ENCODE measurements at places on chromosomes 7 and 10. TPM values are rescaled to one million over a fixed set of nuclear protein-coding genes. Genes with fewer than 3 reads are reported as not detected.
A peak's percentile ranks its signal among the peaks of the same experiment; 100 is the strongest.

Gene GRID2IP
- total RNA-seq: not detected

DNA sequence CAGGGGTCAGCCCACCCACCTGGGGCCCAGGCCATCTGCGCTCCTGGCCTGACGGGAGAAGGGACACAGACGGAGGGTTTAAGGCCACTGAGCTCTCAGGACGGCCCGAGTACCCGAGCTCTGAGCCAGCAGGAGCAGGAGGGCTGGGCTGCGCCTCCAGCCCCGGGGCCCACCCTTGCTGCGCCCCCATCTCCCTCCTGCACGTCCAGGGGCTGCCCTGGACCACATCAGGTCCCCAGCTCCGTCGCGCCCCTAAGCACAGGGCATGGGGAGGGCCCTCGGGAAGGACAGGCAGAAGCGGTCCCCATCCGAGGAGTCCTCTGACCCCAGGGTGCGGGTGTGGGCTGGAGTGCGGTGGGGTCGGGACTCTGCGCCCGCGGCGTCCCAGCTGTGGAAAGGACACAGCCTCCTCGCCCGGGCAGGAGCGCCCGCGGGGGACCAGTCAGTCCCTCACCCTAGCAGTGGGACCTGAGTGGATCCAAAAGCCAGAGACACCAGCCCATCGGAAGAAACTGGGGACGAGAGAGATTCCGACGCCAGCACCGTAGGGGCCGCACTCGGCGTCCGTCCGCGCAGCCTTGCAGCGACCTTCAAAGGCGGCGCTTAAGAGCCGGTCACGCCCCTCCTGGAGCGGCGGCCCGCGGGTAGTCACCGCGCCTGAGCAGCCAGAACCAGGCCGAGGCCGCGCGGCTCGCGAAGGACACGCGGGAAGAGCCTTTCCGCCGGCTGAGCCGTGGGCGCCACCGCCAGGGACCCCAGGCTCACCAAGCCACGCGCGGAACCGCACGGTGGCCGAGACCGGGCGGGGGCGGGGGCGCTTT, 15.9 kb downstream of the CAMK2B start:
- no peaks in the 10 kb centered on the region for H3K4me1 ChIP-seq
- no peaks in the 10 kb centered on the region for H3K36me3 ChIP-seq
- peak overlapping the region; percentile 44 for H3K4me3 ChIP-seq
- peak; percentile 58 for DNase-seq
- no peaks in the 10 kb centered on the region for H3K27me3 ChIP-seq

- no peaks in the 10 kb centered on the region for H3K27me3 ChIP-seq
- peak; percentile 48 for DNase-seq
- no peak overlapping the region for H3K27ac ChIP-seq
- H3K36me3 ChIP-seq: no peaks in the 10 kb centered on the region
Measured at GRCh38 chr7:3408814-3409595, 108.0 kb downstream of the SDK1 start.

DNA sequence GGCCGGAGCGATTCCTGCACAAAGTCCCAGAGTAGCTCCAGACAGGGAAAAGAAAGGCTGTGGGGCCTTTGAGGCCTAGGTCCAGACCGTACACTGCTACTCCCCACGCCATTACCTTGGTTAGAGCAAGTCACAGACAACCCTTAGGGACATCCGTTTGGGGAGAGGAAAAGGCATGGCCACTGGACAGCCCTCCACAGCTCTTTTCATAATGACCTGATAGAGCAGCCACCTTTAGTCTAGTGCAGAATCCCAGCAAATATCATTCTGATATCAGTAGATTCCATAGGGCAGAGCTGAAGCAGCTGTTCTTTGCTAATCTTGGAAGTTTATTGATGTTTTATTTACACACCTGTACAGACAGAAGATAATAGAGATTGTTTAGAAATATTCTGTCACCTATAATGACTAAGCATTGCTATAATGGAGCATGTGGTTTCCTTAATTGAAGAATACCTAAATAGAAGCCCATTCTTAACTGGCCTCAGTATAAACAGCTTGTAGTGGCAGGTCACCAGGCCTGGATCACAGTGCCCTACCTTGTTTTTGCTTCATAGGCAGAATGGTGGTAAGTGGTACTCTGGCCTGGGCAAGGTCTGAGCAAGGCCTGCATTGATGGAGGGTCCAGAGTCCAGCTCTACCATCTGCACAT, 27.9 kb downstream of the OGDH start:
- DNase-seq: peak; percentile 26
- peaks cover 4% of the 10 kb centered on the region for H3K36me3 ChIP-seq
- H3K27me3 ChIP-seq: no peaks in the 10 kb centered on the region
- peaks cover 29% of the 10 kb centered on the region for H3K4me1 ChIP-seq

Gene SYNPO2L
- under 0.01 TPM for total RNA-seq

Gene HMX2
- not detected for total RNA-seq

GRCh38 chr7:31442626-31443025, 71.3 kb upstream of the ITPRID1 start:
- H3K36me3 ChIP-seq: no peaks in the 10 kb centered on the region
- no peaks in the 10 kb centered on the region for H3K27me3 ChIP-seq
- H3K4me3 ChIP-seq: no peak overlapping the region

DNA sequence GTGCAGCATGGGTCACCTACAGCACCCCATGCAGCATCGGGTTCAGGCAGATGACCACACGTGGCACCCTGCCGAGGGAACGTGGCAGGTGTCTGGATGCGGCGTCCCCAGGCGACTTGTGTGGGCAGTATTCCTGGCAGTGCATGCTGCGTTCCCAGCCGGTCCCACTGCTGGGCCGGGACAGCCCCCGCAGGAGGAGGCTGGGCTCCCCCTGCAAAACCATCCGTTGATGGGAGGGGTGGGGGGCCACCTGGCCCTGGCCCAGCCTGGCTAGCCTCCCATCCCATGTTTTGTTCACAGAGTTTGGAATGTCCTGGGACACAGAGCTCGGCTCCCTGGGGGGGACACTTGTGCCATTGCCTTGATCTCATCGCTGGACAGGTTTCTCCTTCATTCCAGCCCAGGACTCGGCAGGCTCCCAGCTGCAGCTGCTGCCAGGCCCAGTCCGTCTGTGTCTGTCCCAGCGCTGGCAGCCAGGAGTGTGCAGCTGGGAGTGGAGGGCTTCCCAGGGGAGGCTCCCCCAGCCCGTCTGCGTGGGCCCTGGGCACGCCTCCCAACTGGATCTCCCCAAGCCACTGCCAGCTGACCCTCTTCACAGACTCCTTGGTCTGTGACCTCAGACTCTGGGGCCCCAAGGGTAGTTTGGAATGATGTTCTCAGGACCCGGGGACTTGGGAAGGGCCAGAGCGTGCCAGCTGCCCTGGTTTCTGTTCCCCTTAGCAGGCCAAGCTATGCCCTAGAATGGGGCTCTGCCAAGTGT, 32.6 kb downstream of the TMEM270 start:
- H3K4me3 ChIP-seq: no peak overlapping the region
- peak; percentile 62 for DNase-seq
- no peaks in the 10 kb centered on the region for H3K27me3 ChIP-seq
- peak overlapping the region; percentile 84 for H3K27ac ChIP-seq

Gene WDR91
- 17.5 TPM for total RNA-seq

Gene ANKRD30A
- not detected for total RNA-seq

GRCh38 chr10:71981015-71981875, 17.1 kb downstream of the CHST3 start:
- H3K27me3 ChIP-seq: no peaks in the 10 kb centered on the region
- H3K4me1 ChIP-seq: peaks cover 50% of the 10 kb centered on the region
- peak overlapping the region; percentile 37 for H3K27ac ChIP-seq
- DNase-seq: peak; percentile 50
- peaks cover 2% of the 10 kb centered on the region for H3K36me3 ChIP-seq
